ENCODE measurements at places on chromosomes 6 and 20.

GRCh38 chr20:36310215-36310981, 4.3 kb downstream of the DLGAP4 start:
- DNase-seq, result no peak

DNA sequence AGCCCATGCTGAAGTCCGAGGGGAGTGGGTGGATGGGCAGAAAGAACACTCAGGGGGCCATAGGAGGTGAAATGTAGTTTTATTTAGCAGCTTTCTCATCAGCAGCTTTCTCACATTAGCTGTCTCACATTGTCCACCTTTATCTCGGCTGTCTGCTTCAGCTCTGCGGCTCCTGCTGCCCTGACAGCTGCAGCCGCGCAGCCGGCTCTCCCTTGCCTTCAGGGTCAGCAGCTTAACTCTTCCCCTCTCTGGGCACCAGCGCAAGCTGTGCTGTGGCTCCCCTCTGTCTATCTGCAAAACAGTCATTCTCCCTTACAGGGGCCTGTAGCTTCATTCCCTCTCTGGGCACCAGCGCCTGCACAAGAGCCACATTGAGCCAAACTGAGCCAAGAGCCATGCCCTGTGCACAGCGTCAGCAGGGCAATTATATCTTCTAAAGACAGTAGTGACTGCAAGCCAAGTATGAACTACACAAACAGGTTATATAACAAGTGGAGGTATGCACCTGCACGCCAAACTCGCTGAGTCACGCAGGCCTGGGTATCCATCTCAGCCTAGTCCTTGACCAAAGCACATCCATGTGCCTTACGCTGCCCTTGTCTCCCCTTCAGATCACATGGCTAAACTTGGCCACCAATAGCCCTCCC, 198.8 kb downstream of the EYA2 start:
- no peak for DNase-seq

- DNase-seq, result no peak
Observed at GRCh38 chr6:167467793-167468431, 143.0 kb downstream of the TTLL2 start.

- DNase-seq, result no peak
Observed at GRCh38 chr6:146886587-146887446, 288.0 kb downstream of the ADGB start.

DNA sequence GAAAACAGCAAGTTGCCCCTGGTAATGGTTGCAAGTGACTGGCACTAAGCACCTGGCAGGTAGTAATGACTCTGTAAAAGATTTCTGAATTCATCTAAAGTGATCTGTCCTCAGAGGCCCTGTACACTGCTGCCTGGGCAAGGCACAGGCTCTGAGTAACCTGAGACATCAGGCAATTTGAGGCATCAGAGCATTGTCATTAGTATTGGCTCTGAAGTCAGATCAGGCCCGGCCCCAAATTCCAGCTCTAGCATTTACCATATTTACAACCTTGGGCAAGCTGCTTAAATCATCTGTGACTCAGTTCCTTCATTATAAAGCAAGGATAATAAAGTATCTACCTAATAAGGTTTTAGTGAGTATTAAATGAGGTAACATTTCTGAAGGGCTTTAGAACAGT, 17.3 kb upstream of the TENT5A start:
- DNase-seq, result no peak

GRCh38 chr6:125910527-125910926, 46.0 kb upstream of the HINT3 start:
- DNase-seq, result no peak

GRCh38 chr6:110181131-110182030, 1.2 kb downstream of the CDC40 start:
- no peak for DNase-seq

DNA sequence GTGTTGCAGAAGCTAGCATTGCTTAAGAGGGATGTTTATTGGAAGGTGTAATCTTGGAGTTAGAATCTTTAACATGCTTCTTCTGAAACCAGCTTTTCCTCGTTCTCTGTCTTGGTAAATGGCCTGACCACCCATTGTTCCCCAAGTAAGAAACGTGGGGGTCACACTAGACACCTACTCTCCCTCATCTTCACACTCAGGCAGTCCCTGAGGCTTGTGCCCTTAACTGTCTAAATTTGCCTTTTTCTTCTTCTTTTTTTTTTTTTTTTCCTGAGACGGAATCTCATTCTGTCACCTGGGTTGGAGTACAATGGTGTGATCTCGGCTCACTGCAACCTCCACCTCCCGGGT, 16.2 kb upstream of the ARFGEF2 start:
- no peak for DNase-seq

GRCh38 chr20:61839912-61840778, 225.5 kb downstream of the TAF4 start:
- DNase-seq, result no peak

- no peak for DNase-seq
Observed at GRCh38 chr6:168641446-168641845, 200.5 kb downstream of the SMOC2 start.
